ENCODE measurements at places on chromosomes 2 and 18.

- DNase-seq, result no peak
These were observed 472.7 kb upstream of the TRIB2 start for GRCh38 chr2:12244070-12244469.

DNA sequence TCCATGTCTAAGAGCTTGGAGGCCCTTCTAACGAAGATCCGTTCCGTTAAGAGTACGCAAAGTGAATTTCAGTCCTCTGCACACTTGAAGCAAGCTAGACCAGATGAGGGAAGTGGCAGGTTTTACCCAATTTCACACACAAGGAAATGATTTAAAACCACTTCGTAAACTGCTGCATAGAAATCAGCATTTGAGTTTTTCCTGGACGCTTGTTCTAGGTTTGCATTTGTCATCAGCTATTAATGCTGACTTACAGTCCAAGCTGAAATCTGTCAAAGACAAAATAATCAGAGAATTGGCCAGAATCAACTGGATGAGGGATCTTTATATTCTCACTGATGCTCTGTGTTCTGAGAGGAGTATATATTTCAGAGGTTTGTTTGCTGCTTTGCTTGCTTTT is 117.6 kb upstream of the RASGRP3 start:
- no peak for DNase-seq

DNA sequence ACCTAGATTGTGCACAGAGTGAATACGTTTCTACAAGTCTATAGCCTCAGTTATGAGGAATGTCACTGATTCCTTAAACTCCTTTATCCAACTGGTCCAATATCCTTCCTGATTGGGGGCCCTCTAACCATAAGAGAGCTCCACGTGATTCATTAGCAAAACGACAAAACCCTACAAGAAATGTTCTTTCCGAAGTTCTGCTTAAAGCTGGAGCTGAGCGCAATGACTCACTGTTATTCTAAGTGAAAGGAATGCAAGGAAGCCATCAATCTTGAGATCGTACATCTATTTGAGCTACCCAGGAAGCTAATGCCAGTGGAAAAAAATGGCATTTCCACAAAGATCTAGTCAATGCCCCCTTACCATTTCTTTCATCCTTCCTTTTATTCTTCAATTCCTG is 354.9 kb upstream of the CDH20 start:
- peak; percentile 57 for DNase-seq

DNA sequence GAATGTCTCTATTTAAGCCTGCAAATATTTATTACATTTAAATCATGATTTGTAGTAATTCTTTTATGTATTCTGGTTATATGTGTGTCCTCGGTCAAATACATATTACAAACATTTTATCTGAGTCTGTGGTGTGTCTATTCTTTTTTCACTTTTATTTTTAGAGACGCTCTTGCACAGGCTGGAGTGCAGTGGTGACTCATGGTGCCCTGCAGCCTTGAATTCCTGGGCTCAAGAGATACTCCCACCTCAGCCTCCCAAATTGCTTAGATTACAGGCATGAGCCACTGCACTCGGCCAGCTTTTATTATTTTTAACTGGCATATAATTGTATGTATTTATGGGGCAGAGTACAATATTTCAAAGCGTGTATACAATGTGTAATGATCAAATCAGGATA is 47.5 kb downstream of the ARID5A start:
- no peak for DNase-seq

DNA sequence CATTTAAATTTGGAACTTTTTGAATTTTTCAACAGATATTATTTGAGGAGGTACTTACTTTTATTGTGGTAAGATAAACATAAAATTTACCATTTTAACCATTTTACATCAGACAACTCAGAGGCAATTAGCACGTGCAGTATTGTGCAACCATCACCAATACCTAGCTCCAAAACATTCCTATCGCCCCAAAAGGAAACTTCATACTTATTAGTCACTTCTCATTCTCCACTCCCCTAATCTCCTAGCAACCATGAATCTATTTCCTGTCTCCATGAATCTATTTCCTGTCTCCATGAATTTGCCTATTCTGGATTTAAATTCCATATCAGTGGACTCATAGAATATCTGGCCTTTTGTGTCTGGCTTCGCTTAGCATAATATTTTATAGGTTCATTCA is 69.9 kb upstream of the FAM136A start:
- DNase-seq, result peak; percentile 84

DNA sequence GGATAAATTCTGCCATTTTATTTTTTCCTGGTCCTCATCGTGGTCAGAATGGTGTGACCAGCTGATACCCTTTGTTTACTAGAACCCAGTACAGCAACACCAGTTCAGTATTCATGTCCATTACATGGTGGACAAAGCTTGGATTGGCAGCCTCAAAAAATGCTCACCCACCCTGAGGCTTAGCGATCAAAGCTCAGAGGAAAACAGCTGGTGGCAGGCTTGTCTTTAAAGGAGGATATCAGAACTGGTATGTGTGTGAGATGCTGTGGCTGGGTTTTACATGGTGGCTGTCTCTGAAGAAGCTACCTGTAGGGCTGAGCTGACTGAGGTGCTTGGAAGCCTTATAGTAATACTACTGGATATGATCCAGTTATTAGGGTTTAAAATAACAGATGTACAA is 471.1 kb upstream of the MEX3C start:
- no peak for DNase-seq

DNA sequence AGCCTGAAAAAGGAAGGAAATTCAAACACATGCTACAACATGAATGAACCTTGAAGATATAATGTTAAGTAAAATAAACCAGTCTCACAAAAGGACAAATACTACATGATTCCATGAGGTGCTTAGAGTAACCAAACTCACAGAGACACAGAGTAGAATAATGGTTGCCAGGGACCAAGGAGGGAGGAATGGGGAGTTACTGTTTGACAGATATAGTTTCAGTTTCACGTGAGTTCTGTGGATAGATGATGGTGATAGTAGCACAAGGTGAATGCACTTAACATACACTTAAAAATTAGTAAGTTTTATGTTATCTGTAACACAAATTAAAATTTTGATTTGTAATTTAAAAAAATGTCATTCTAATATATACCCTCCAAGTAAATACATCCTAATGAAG is 106.9 kb upstream of the ACVR1C start:
- no peak for DNase-seq

DNA sequence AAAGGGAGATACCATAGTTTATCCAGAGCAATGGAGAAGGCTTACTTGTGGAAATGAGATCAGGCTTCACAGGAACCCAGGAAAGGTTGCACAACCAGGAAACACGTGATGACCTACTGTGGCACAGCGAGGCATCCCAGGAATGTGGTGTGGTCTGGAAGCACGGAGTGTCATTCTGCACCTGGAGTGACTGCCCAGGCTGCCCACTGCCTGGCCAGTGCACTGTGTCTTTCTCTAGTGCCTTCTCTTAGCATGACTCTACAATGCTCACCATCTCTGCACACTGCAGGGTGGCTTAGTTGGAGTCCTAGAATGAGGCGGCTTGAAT is 48.9 kb downstream of the CHST9 start:
- DNase-seq, result peak; percentile 65
